ENCODE measurements at places on chromosomes 12 and 14.

DNA sequence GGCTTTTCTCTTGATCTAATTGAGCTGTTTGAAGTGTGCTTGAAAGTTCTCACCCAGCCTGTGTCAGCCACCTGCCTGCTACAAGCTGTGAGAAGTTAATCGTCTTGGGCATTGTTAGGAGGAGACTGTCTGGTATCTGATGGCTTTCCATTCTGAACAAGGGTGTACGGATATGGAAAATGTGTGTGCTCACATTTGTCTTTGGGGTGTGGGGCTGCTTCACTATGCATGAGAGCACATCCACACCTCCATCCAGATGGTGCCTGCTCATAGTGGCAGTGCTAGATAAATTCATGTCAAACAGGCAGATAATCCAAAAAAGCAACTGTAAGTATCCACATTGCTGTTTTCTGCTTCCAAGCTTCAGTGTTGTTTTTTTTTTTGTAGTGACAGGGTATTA lies 462.2 kb downstream of the DIO2 start:
- no peak for DNase-seq

DNA sequence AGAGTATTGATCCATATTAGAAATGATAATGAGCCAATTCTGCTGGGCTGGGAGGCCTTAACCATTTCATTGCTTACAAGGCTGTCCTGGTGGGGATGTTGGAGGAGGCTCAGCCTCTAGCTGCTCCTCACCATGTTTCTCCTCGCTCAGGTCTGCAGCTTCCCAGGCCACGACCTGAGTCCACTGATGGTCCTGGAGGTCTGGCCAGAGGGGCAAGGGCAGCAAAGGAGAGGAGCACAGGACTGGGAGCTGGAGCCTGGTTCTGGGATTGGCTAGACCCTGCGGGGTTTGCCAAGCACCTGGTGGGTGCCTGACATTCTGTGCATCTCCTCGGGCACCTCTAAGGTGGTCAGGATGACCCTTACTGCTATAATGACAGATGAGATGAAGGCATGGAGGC lies 92.6 kb downstream of the KIF26A start:
- no peak for DNase-seq

GRCh38 chr14:50922803-50923202 lies 21.5 kb downstream of the PYGL start:
- no peak for DNase-seq

- DNase-seq: no peak
Observed at GRCh38 chr12:79658221-79658620, 32.5 kb downstream of the PAWR start.

GRCh38 chr14:81681541-81681940 lies 147.9 kb upstream of the SEL1L start:
- DNase-seq: no peak

DNA sequence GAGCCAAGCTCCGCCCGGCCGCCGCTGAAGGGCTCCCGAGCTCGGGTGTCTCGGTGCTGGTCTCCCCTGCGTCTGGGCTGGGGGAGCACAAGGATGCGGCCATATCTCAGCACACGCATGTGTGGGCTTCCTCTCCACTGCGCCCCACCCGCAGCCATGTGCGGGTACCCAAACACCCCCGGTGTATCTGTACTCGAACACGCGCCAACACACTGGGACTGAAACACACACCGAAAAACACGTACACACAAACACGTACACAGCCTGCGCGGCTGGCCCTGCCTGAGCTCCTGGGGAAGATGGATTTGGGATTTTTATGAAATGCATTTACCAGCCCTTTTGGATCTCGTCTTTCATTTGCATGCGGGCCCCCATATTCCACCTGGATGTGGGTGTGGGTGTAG lies 897 bp upstream of the TBX3 start:
- DNase-seq: no peak

DNA sequence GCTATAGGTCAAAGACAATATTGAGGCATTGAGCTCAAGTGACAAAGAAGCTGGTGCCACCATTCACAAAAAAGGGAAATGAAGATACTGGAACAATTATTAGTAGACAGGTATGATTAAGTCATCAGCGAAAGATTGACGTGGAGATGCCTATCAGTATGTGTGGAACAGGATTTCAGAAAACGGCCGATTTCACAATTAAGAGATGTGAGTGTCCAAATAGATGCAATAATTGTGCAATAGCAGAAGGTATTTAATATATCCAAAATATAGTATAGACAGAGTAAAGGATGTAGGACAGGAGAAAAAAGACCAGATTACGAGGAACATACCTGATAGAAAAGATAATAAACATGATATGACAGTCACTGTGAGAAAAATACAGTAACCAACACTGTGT lies 433.1 kb downstream of the C12orf50 start:
- no peak for DNase-seq

- no peak for DNase-seq
Observed at GRCh38 chr12:48990552-48990951, 8.6 kb downstream of the DDN start.

DNA sequence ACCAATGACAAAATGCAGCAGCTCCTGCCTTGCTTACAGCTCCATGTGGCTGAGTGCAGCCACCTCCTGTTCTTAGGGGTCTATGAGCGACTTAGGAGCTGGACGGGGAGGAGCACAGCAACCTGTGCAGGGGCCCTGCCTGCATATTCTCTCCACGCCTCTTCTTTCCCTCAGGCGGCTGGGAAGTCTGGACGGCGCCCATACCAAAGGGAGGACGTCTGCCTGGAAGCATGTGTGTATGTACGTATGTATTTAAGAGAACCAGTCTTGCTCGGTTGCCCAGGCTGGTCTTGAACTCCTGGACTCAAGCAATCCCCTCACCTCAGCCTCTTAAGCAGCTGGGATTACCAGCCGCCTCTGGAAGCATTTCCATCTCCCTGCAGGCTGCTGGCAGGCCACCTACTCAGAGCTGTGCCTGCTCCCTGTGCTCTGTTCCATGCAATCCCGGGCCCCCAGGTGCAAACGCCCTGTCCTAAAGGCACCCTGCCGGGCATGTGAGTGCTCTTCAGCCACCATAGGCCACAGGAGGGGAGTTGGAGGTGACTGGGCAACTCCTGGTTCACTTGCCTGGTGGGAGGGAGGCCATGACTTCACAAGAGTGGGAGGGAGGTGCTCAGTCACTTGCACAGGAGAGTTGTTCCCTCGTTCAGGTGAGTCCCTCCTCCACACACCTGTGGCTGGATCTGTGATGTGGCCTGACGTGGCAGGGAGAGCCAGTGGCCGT lies 44.3 kb downstream of the KCNA5 start:
- DNase-seq: no peak

DNA sequence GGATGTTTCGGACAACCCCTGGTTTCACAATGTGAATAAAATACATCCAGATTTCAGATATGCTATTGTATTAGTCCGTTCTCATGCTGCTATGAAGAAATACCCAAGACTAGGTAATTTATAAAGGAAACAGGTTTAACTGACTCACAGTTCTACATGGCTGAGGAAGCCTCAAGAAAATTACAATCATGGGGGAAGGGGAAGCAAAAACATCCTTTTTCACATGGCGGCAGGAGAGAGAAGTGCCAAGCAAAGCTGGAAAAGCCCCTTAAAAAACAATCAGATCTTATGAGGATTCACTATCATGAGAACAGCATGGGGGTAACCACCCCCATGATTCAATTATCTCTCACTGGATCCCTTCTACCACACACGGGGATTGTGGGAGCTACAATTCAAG lies 451.7 kb downstream of the MDGA2 start:
- DNase-seq: no peak

DNA sequence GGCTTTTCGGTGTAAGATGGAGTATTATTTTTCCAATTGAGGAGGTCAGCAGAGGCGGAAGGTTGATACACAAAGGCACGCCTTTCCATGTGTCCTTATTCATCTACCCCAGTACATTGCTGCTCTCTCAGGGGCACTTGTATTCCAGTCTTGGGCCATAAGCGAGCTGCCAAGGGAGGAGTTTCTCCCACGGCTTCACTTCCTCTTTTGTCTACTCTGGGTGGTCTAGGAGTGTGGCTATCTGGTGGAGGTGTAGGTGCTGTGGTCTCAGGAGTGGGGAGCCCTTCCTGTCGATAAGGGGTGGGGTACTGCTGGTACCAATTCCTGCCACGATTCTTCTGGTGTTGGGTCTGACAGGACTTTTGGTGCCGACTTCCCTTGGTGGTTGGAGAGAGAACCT lies 73.4 kb downstream of the GAS2L3 start:
- DNase-seq: no peak

Measured in T47D (cell line).